ENCODE measurements at places on chromosomes 1 and 21.

DNA sequence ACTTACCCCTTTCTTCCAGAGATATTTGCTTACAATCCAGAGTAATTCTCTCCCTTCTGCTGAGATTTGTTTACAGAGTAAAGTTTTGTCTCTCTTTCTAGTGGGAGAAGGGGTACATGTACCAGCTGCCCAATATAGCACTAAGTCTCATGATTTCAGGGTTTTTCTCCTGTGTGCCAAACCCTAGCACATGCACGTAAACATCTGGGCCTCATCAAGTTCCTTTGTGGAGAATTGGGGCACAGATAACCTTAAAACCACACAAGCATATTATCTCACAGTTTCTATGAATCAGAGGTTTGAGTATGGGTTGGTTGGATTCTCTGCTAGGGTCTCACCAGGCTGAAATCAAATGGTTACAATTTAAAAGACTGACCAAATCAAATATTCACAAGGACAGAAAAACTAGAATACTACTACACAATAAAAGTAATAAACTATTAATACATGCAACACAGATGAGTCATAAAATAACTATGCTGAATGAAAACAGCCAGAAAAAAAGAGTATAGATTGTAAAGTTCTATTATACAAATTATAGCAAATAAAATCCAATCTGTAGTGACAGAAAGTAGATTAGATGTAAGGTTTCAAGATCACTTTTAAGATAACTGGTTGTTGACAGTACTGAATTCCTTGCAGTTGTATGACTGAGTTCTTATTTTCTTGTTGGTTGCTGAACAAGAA is 347.4 kb upstream of the PTBP2 start:
- DNase-seq, result no peak

GRCh38 chr1:180278596-180279395 is 48.7 kb downstream of the LHX4 start:
- no peak for DNase-seq

- no peak for DNase-seq
Measured at GRCh38 chr1:155294520-155295182, 6.6 kb downstream of the PKLR start.

DNA sequence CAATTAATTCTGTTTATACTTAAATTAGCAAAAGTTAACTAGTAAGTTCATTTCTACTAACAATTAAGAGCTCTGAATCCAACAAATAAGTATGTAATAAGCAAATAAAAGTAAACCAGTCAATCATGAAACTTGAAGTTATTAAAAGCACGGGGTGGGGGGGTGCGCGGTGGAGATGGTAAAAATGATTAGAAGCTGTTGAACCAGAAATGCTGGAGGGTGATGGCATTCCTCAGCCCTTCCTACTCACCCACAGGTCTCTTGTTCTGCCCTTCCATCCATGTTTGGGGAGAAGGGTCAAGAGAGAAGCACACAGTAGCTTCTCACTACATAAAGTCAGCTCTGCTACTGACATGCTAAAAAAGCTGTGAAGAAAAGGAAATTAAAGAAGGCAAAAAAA is 63.5 kb downstream of the AKT3 start:
- DNase-seq, result no peak

GRCh38 chr1:151325231-151325630 is 2.0 kb downstream of the PI4KB start:
- DNase-seq, result no peak

GRCh38 chr1:150609732-150610131 is 19.7 kb downstream of the ENSA start:
- DNase-seq, result no peak

DNA sequence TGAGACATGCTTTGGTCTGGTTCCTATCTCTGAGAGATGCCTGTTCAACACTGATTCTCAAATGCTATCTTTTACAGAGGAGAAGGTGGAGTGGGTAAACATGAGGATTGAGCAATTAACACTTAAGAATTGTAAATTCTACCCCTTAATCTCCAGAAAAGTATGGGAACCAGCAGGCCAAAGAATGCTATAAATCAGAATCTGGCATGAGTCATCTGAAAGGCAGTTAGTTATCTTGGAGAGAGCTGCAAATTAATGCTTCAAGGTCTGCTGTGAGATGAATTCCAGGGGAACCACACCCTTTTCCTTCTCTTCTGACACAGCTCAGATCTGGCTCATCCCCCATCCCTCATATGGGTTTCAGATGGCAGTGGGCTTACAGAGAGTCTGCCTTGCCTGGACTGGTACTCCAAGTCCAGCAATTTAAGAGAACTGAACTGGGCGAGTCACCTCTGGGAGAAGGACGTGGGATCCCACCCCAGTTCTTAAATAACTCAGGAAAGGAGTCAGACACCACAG is 5.2 kb downstream of the S100A10 start:
- DNase-seq, result peak; percentile 90

DNA sequence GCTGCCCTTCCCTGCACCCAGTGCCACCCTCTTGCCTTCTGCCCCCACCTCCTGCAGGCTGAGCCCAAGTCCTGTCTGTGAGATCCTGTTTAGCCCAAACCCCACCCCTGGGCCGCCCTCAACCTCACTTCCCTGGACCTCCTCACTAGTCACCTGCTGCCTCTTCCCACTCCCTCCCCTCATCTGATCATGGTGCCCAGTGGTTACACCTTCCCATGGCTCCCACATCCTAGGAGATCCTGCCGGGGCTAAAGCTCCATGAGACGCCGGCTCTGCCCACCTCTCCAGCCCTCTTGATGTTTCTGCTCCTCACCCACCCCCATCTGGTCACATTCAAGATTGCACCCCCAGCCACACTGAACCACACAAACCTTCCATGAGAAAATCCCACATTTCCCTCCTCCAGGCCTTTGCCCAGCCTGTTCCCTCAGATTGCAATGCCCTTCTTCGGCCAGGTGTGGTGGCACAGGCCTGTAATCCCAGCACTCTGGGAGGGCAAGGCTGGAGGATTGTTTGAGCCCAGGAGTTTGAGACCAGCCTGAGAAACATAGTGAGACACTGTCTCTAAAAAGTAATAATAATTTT is 17.0 kb downstream of the TTC39A start:
- peak; percentile 6 for DNase-seq

- peak; percentile 12 for DNase-seq
Measured at GRCh38 chr1:202291961-202292712, 49.6 kb downstream of the UBE2T start.

DNA sequence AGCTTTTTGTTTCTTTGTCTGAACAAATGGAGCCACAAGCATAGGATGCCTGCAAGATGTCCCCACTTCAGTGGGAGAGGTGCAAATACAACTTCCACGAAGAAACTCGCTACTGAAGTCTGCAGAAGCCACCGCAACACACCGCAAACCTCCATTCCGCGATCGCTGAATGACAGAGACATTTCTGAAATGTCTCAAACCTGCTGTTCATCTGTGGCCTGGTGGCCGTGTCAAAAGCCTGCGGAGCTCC is 1.0 kb downstream of the TP53BP2 start:
- no peak for DNase-seq

- peak; percentile 22 for DNase-seq
Measured at GRCh38 chr21:38505654-38506523, 7.6 kb upstream of the ERG start.

GRCh38 chr1:210467440-210468043 is 138.8 kb downstream of the HHAT start:
- DNase-seq, result no peak

DNA sequence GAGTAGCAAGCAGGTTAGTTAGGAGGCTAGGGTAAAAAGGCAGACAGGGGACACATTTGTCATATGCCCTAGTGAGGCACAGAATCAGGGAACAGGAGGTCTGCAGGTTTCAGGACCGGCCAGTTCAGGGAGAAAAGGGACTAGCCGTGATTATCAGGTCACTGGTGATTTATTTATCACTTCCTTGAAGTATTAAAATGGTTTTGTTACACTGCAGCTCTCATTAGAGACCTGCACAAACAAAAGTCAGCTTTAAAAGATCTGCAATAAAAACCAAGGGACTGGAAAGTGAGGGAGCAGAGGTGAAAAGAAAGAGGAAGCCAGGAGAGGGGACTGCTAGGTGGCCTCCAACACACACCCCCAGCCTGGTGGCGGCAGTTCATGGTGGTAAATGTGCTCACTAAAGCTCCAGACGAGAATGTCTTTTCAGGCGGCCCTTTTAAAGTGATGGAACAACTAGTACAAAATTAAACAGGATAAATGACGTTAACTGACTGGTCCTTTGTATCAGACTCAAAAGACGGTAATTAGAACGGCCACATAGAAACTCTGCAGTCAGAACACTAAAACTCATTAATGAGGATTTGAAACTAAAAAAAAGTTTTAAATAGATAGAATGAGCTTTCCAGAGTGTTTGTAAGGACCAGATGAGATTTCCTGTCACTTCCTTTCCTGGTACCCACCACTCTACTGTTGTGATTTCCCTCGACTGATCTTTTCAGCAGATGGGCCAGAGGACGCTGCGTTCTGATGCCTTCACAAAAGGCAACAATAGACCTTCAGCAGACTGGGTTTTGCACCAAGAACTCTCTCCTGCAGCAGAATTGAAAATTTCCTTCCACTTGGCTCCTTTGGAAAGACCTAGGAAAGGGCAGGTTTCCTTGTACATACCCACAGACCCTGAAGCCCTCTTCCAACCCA is 136.8 kb downstream of the NTPCR start:
- DNase-seq, result no peak

DNA sequence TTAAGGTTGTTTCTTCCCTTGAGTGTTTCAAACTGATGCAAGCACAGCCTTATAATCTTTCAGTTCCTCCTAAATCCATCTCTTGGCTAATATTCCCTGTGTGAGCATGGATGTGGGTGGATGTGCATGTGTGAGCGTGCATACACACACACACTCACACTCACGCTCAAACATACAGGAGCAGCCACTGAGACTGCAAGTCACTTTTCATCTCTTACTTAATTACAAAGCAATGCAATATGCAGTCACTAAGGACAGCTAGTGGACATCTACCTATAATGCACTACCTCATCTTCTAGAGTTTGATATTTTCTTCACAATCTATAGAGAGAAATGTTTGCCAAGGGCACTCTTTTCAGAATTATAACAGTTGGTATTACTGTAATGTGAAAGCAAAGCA is 1.4 kb downstream of the ESRRG start:
- DNase-seq, result no peak

GRCh38 chr1:19410393-19410792 is 74.9 kb downstream of the CAPZB start:
- no peak for DNase-seq

GRCh38 chr21:46038871-46039397 is 57.4 kb downstream of the COL6A1 start:
- no peak for DNase-seq

- peak; percentile 81 for DNase-seq
Measured at GRCh38 chr1:8015036-8015808, 10.9 kb downstream of the ERRFI1 start.

GRCh38 chr1:4612991-4613390 is 41.4 kb upstream of the AJAP1 start:
- DNase-seq, result no peak

- no peak for DNase-seq
Measured at GRCh38 chr1:50861772-50862171, 98.3 kb downstream of the FAF1 start.

GRCh38 chr1:206111271-206111927 is 5.8 kb downstream of the AVPR1B start:
- DNase-seq, result no peak

- no peak for DNase-seq
Measured at GRCh38 chr1:93690921-93691789, 9.5 kb upstream of the BCAR3 start.

DNA sequence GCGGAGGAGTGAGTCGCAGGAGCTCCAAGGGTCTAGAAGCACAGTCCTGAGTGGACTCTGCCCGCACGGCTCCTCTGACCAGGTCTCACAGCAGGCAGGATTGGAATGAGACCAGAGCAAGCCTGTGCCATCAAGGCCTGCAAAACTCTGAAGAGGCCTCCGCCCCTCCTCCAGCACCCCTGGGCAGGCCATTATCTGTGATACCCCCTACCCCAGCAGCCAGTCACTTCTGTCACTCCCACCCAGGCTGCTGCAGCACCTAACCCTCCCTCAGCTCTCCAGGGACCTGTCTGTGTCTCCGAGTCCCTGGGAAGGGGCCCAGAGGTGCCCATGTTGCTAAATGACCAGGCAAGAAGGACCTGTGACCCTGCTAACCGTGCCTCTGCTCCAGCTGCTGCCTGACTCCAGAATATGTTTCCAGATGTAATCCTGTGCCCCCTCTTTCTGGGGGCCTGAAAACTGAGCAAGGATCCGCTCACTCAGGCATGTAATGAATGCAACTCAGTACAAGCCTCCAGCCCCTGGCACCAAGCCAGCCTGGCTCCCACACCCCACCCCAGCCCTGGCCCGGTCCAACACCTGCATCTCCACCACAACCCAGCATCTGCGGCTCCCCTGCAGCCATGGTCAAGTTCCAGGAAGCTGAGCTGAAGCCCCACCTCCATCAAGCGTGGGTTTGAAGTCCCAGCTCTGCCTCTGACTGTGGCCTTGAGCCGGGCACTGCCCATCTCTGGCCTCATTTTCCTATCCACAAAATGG is 22.1 kb upstream of the COL16A1 start:
- no peak for DNase-seq

- no peak for DNase-seq
Measured at GRCh38 chr1:19466112-19466561, 19.2 kb downstream of the CAPZB start.

DNA sequence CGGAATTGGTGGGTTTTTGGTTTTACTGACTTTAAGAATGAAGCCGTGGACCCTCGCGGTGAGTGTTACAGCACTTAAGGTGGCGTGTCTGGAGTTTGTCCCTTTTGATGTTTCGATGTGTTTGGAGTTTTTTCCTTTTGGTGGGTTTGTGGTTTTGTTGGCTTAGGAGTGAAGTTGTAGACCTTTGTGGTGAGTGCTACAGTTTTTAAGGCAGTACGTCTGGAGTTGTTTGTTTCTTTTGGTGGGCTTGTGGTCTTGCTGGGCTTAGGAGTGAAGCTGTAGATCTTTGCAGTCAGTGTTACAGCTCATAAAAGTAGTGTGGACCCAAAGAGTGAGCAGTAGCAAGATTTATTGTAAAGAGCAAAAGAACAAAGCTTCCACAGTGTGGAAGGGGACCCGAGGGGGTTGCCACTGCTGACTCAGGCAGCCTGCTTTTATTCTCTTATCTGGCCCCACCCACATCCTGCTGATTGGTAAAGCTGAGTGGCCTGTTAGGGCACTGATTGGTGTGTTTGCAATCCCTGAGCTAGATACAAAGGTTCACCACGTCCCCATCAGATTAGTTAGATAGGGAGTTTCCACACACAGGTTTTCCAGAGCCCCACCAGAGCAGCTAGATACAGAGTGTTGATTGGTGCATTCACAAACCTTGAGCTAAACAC is 20.9 kb downstream of the HENMT1 start:
- DNase-seq, result no peak

GRCh38 chr1:12206792-12207424 is 22.9 kb upstream of the VPS13D start:
- DNase-seq, result no peak

- DNase-seq, result no peak
Measured at GRCh38 chr1:93031711-93032110, 47.4 kb upstream of the MTF2 start.
